ENCODE measurements at places on chromosomes 5 and 9.
A peak's percentile ranks its signal among the peaks of the same experiment; 100 is the strongest.

DNA sequence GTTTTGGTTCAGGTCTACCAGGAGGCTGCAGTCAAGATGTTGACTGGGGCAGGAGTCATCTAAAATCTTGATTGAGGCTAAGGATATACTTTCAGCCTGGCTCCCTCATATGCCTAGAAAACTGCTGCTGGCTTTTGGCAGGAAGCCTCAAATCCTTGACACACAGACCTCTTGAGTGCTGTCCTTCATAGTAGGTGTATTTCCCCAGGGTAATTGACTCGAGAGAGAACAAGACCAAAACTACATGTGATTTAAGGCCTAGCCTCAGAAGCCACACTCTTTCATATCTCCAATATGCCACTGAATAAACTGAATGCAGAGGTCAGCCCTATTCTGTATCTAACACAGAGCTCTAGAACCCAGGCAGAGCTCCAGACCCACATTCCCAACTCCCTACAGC is 402.3 kb upstream of the ADAMTS16 start:
- no peak for DNase-seq

- no peak for DNase-seq
These were observed 1154.7 kb downstream of the DTWD2 start for GRCh38 chr5:117833691-117834090.

DNA sequence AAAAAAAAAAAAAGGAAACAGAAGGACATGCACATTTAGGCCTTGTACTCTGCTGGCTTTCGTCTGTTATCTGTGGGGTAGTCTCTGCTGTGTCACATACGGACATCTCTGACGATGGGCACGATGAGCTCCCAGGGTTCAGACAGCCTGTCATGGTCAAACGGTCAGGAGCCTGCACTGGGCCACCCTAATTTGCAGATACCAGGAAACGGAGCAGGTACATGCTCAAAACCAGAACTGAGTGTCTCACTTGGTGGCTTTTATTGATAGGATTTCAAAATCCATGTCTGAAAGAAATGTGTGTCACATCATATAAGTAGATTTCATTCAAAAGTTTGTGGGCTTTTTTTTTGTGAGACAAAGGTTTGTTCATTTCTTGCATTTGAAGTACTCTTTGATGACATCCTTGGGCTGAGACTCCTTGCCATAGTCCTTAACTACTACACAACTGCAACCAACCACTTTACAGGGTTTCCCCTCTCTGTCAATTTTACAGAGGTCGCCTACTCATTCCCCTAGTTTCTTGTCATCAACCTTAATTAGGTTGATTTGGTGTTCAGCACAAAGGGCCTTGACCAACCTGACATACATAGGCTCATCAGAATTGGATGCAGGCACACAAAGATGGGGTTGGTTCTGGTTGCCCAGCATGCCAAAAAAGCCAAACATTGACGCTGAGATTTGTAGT is 9.0 kb downstream of the CKMT2 start:
- DNase-seq = no peak

DNA sequence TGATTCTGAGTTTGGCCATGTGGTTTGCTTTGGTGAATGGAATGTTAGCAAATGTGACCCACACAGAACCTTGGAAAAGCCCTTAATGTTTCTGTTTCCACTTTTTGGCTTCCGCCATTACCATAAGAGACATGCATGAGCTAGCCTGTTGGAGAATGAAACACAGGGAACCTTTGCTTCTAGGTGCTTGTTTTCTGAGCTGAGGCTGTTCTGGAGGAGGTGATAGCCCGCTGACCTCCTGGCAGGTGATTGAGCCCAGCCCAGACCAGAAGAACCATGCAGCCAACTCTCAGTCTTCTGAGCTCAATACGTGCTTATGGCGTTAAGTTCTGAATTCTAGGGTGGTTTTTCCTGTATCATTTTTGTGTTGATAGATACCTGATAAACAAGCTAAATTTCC is 148.6 kb upstream of the KLF9 start:
- no peak for DNase-seq

DNA sequence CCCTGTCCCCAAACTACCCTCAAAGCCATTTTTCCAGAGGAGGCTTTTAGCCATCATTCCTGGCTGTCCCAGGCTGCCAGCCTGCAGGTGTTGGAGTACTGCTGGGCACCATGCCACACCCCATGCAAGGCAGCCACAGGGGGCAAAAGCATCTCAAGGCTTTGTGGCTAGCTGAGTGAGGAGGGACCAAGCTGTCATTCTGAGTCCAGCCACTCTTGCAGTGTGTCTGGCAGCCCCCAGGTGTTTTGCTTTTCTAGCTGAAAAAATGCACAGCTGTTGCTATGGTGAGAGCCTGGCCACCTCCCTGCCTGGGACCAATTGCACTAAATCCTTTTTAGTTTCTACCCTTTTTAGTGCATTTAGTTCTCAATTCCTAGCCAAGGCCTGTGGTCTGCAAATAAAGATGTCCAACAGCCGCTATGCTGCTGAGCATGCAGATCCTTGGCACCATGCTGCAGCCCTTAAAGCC is 50.4 kb upstream of the PTGS1 start:
- peak; percentile 27 for DNase-seq

- DNase-seq = no peak
These were observed 6.0 kb upstream of the SLC9A3 start for GRCh38 chr5:530001-530955.

DNA sequence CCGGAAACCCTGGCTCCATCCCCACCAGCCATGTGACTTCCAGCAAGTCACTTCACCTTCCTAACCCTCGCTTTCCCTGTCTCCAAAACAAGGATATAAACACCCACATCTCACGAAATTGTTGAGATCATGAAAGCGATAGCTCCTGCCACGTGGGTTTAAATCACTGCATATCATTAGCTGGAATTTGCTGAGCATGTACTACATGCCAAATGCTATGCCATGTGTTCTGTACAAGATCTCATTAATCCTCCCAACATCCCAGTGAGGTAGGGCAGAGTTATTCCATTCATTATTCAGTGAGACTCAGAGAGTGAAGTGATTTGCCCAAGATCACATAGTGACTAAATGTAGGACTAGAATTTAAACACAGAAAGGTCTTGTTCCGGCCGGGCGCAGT is 29.2 kb upstream of the HRH2 start:
- DNase-seq = no peak

DNA sequence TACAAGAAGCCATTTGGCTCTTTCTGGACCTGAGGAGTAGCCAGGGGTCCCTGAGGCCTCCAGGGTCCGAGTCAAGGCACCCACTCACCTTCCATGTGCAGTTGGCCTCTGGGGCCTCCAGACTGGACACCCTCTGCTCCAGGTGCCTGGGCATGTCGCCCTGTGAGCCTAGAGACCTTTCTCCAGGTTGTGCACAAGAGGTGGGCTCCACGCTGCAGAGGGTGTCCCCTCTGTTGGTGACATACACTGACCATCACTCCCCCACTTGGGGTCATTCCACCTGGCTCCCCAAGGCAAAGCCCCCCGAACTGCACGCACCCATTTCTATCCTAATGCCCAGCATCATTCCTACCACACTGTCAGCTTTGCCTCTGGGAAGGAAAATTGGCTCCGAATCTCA is 48.8 kb downstream of the RASGEF1C start:
- no peak for DNase-seq

GRCh38 chr5:28961816-28962215 is 1923.4 kb upstream of the CDH9 start:
- no peak for DNase-seq

DNA sequence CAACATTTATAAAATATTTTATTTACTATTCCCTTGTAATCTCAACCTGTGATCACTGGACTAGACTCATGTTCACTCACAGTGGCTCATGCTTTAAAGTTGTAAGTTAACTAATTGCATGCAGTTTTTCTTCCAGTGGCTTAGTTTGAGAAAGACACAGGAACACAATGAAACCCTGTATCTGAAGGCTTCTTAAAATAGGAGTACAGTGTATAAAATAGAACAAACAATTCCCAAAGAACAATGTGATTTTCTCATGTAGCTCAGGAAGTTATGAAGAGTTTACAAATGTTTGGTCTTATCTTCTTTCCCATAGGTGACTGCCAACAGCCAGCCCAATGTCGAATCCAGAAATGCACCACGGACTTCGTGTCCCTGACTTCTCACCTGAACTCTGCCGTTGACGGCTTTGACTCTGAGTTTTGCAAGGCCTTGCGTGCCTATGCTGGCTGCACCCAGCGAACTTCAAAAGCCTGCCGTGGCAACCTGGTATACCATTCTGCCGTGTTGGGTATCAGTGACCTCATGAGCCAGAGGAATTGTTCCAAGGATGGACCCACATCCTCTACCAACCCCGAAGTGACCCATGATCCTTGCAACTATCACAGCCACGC is 5.9 kb downstream of the RGMB start:
- DNase-seq = no peak

DNA sequence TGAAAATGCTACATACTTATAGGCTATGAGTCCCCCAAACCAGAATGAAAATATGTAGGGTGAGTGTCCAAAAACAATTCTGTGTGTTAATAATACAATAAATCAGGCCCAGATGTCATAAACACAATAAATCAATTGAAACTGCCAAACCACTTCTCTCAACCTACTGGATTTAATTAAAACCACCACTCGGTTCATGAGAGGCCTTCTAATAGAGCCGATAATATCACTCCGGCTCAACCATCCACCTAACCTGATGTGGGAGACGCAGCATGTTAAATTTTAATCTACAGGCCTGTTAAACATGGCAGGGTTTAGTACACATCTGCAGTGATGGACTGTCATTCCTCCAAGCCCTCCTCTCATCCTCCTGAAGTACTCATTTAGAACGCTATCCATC is 734.5 kb upstream of the ZNF608 start:
- no peak for DNase-seq

DNA sequence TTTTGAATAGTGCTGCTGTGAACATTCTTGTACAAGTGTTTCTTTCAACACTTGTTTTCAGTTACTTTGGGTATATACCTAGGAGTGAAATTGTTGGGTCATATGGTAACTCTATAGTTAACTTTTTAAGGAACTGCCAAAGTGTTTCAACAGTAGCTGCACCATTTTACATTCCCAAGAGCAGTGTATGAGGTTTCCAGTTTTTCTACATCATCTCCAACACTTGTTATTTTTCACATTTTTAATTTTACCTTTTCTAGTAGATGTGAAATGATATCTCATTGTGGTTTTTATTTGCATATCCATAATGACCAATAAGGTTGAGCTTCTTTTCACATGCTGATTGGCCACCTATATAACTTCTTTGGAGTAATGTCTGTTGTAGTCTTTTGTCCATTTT is 40.0 kb upstream of the FOXE1 start:
- no peak for DNase-seq

DNA sequence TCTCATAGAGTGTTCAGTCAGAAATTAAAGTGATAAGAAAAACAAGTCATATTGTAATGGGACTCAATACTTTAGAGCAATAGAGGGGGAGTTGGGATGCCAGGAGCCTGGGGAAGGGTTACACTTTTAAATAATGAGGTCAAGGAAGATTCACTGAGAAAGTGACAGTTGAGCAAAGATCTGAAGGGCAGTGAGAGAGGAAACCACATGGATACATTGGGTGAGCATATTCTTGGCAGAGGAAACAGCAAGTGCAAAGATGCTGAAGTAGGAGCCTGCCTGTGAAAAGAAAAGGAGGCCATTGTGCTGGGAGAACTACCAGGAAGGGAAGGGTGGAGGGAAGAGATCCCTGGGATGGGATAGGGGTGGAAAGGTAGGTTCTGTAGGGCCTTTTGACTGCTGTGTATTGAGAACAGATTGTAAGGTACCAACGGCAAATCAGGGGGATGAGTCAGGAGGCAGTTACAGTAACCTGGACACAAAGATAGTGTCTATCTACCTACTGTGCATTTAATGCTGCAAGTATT is 79.4 kb downstream of the PAM start:
- no peak for DNase-seq

- DNase-seq = no peak
These were observed 37.3 kb upstream of the MAMDC2 start for GRCh38 chr9:70006306-70006705.

DNA sequence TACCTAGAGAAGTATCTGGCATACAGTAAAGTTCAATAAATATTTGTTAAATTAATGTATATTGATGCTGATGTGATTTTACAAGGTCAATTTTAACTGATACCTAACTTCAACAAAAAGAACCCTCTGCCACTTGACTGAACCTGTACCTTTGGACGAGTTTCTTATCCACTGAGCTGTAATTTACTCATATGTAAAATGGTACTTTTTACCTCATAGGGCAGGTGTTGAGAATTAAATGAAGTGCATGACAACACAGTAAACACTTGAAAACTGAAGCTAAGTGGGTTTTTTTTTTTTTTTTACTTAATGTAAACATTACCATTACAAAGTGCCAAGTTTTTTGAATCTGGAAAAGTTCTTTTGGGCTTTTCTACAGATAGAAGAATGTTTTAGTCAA is 15.4 kb downstream of the NIPSNAP3B start:
- no peak for DNase-seq

DNA sequence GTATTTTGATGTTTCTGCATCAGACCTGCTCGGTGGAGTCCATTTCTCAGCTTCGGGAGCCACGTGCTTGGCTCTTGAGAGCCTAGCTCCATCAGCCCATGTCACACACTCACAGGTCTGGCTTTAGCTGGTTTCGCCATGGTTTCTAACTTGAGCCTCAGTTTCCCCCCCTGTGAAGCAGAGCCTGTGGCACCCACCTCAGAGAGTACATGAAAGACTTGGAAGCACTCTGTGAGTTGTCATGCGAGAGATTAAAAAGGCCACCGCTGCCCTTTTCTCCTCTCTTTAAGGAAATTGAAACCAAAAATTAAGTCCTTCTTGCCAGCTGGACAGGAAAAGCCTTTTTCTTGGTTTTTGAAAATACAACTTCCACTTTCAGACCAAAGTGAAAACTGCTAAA is 8.8 kb downstream of the TENT4A start:
- no peak for DNase-seq

DNA sequence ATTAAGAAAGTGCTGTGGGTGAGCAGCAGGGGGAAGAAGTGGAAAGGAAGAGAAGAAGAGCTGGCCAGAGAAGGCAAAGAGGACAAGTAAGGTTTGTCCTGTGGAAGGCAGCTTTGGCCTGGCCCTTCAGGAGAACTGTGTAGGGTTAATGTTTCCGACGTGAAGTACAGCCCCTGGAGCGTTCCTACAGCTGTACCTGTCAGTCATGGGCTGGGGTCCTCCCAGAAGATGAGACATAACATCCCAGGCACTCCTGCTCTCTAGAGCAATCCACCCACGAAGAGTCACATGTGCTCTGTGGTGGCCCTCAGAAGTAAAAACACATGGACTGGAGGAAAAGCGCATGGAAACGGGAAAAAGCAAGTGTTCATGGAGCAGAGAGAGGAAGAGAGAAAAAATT is 237.4 kb downstream of the CAAP1 start:
- DNase-seq = no peak

DNA sequence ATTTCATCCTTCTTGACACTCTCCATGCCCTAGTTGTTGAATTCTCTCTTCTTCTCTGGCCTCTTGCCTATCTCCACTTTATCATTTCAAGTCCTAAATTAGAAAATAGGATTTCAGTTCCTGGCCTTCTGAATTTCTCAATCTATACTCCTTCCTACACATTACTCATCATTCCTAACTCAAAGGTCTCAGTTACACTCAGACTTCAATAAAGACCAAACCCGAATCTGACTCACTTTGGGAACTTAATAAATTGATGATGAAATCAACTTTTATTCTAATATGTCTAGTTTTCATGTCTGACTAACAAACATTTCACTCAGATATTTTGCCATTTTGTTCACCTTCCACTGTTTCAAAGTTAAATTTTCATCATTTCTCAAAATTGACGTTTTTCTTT is 113.6 kb upstream of the TSLP start:
- DNase-seq = no peak

Measured in NCI-H146 (cell line).